Activated T-cell treated with anti-CD3 and anti-CD28 coated beads, Interleukin-2, amount 50 U/mL, for 72 hours (primary cell): ENCODE measurements at places on chromosomes 4 and X.

- peak; percentile 12 for DNase-seq
These were observed 282.9 kb downstream of the USP46 start for GRCh38 chr4:52376132-52376704.

GRCh38 chr4:149711593-149712365 lies 103.9 kb downstream of the IQCM start:
- no peak for DNase-seq

DNA sequence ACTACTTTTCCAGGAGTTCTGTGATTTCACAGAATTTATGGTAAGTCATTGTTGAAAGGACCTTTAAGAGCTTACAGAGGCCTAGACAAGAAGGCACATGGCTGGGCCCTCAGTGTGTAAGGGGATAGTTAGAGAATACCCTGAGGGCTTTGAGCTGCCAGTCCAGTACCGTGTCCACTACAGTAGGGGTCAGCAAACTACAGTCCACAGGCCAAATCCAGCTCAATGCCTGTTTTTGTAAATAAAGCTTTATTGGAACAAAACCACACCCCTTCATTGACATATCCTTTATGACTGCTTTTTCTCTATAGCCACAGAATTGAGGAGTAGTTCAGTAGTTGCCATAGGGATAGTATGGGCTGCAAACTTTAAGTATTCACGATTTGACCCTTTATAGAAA lies 176.2 kb downstream of the MID1 start:
- no peak for DNase-seq

GRCh38 chr4:185002784-185003183 lies 15.5 kb upstream of the HELT start:
- DNase-seq, result no peak

- DNase-seq, result peak; percentile 43
These were observed 154.5 kb downstream of the MSN start for GRCh38 chrX:65821721-65822496.

DNA sequence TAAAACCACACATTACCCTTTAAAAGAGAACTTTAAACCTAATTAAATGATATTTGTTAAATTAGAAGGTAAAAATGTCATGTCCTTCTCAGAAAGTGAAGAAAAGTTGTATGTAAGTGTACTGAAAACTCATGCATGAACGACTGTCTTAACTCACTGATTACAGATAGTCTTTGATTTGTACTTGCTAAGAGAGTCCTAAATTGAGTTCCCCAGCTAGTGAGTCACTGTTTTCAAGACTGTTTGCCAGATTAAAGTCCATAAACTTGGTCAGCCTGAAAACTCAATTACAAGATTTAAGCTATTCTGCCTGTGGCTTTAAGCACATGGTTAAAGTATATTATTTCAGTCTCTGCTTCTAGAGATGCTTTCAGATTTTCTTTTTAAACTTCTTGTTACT lies 124.9 kb upstream of the ZCCHC13 start:
- DNase-seq, result no peak

DNA sequence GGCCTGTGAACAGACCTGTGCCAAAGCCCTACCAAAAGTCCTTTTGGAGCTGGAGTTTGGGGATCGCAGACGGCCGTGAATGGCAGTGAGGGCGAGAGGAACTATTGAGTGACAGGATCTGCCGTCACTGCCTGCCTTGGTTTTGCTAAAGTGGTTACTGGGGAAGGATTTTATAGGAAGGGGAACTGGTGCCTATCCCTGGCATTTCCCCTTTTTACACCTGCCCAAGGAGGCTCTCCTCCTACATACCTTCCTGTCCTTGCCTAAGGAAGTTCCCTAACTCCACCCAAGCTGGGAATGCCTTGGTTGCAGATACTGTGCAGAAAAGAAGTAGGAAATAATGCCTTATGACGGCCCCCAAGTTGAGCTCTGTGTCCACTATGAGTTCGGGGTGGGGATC lies 14.5 kb downstream of the LONRF3 start:
- DNase-seq, result no peak

GRCh38 chrX:138008281-138008680 lies 442.4 kb downstream of the ZIC3 start:
- DNase-seq, result no peak

- DNase-seq, result no peak
These were observed 11.4 kb downstream of the ARSD start for GRCh38 chrX:2917767-2918166.

DNA sequence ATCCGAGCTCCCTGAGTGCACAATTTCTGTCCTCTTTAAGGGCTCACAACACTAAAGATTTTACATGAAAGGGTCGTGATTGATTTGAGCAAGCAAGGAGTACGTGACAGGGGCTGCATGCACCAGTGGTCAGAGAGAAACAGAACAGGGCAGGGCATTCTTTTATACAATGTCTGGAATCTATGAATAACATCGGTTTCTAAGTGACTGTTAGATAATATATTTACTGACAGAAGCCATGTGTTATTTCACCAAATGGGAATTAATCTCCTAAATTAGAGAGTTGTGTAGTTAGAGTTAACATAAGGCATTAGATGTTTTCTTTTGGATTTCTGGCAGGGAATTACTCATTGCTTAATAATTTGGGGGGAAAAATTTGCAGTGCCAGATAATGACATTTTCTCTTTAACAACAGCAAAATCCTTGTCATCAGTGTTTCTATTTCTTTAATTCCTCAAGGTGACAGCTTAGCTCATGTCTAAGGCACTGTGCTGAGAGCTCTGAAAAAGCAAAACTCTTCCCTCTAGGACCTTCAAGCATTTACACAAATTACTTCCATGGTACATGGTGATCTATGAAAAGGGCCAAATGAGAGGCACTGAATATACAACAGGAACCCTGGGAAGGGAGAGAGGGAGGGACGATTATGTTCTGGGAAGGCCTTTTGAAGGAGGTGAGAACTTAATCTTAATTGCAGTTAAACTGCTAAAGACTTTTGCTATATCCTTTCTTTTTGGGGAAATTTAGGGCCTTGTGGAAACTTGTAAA lies 145.0 kb downstream of the RTL3 start:
- DNase-seq, result no peak

GRCh38 chr4:140271553-140271952 lies 101.9 kb upstream of the SCOC start:
- no peak for DNase-seq

GRCh38 chr4:177385576-177386277 lies 56.5 kb downstream of the AGA start:
- DNase-seq, result no peak

DNA sequence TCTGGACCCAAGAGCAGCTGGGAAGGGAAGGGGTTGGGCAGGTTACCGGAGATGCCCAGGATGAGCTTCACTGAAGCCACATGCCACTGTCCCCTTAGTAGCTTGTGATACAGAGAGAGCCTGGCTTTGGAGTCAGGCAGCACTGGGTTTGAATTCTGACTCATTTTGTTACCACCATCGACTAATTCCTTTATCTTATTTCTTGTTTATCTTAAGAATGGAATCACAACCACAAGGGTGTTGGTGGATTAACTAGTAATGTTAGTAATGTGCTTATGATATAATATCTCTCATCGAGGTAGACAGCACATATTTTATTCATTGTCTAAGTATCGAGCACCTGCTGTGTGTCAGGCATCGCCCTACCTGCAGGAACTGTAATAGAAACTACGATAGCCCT lies 17.7 kb upstream of the STX18 start:
- no peak for DNase-seq

DNA sequence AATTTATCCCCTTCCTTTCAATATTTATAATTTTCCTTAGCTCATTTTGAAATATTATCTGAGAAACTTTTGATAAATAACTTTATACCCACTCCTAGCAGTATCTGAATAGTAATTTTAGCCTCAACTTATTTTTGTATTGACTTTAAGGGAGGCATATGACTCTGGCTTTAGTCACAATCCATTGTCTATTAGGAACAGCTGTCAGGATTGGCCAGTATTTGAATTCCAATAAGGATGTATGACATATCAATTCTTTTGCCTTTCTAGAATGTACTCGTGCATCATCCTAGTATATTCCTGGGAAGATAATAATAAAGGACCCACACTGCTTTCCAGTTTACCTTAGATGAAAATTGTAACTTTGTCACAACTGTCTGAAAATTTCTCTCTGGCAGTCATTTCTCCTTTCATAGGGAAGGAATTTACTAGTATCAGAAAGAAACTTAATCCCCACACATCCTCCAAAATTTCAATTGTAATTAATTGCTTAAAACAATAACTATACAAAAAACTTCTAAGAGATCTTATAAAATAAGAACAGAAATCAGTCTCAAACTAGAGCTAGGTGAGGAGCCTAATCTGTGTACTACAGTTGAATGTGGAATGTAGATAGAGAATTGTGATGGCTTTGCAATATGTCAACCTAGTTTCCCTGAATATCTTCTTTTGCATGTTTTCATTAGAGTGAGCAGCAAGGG lies 121.0 kb upstream of the EPHA5 start:
- DNase-seq, result no peak
